ENCODE measurements at places on chromosomes 3 and 15.

- DNase-seq, result no peak
These were observed at the start of gene C3orf52 for GRCh38 chr3:112086076-112086854. Gene C3orf52, plus strand, starts transcription at chr3:112086389. Its CDS starts 19 bp downstream, at chr3:112086408.

DNA sequence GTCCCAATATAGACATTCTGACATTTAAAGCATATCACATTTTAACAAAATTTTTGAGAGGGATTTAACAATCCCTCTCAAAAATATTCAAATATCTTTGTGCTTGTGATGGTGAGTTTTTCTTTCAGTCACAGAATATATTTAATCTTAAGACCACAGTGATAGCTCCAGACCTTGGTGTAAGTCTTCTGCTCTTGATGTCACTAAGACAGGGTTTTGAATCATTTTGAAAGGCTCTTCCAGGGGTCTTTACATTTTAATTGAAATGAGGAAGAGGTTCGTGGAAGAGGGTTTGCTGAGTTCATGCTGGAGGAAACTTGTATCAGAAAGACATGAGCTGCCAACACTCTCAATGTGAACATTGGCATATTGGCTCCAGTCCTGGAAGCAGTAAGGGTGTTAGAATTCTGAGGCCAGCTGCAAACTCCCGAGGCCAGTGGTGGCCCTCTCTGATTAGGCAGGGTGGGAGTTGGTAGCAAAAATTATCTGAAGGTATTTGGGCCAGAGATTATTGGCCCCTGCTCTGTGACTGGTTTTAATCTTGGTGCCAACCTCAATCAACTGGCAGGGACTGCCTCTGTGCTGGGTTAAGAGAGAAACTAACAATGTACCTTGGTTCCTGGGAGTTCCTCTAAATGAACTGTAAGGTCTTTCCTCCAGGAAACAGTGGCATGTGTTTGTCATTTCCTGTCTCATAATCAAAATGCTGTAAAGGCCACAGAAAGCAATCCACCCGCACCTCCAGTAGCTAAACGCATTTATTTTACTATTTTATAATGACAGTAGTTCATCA, 5.3 kb downstream of the POU1F1 start:
- no peak for DNase-seq

DNA sequence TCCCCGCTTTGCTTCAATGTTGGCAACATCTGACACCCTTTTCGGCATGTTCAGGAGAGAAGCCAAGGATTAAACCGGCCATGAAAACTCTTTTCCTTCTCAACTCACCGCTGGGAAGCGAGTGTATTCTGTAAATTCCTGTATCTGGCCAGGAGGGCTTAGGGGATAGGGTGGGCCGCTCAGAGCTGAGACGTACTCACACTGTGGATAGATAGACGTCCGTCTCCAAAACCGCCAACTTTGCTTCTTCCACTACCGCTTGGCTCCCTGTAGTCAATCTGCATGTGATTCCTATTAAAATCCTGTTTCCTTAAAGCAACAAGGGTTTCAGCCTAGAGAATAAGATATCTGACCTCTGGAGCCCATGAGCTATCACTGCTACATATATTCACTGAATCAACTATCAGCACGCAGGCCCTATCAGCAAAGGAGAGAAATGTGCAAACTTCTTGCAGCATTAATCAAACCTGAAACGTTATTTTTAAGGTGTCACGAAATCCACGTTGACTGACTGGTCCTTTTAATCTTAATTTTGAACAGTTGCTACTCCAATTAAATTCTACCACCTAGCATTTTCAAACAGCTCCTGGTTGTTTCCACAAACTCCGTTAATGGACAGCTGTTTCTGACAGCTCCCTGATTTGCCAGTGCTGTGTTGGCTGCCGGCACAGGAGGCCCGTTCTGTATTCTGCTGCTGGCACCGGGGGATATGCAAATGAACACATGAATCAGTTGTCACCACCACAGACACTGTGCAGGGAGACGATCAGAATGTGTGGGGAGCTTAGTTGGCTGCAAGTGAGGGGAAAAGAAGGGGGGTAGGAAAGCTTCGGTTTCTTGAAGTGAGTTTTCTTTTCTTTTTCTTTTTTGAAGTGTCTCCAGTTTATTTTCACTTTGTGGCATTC, 438.9 kb upstream of the ARRDC4 start:
- no peak for DNase-seq

DNA sequence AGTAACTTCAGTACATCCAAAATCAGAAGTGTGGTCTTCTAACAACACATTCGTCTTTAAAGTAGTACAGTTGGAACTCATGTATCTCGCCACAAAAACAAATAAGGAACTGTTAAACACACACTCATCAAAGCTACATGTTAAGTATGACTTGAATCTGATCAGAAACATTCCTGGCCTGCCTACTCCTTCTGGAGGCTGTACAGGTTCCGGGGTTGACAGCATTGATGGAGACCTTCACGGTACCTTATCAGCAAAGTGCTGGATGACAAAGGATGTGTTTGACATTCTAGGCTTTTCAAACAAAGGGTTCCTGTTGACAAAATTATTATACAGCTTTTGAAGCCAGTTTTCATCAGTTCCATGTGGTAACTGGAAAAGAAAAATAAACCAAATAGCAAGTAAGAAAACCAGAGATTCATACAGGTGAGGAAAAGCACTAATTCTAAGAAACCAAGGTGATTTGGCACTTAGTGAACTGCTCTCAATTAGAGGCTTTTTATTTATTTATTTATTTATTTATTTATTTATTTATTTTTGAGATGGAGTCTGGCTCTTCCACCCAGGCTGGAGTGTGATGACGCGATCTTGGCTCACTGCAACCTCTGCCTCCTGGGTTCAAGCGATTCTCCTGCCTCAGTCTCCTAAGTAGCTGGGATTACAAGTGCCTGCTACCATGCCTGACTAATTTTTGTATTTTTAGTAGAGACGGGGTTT, 44.3 kb downstream of the MYO5C start:
- no peak for DNase-seq

DNA sequence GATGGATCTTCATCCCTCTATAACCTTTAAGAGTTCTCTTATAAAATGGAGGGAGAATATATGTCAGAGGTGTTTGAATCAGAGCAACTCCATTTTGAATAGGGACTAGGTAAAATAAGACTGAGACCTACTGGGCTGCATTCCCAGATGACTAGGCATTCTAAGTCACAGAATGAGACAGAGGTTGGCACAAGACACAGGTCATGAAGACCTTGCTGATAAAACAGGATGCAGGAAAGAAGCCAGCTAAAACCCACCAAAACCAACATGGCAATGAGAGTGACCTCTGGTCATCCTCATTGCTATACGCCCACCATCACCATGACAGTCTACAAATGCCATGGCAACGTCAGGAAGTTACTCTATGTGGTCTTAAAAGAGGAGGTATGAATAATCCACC, 211.0 kb downstream of the GBE1 start:
- DNase-seq, result no peak

GRCh38 chr3:130975251-130975650, 51.4 kb downstream of the ASTE1 start:
- DNase-seq, result no peak

DNA sequence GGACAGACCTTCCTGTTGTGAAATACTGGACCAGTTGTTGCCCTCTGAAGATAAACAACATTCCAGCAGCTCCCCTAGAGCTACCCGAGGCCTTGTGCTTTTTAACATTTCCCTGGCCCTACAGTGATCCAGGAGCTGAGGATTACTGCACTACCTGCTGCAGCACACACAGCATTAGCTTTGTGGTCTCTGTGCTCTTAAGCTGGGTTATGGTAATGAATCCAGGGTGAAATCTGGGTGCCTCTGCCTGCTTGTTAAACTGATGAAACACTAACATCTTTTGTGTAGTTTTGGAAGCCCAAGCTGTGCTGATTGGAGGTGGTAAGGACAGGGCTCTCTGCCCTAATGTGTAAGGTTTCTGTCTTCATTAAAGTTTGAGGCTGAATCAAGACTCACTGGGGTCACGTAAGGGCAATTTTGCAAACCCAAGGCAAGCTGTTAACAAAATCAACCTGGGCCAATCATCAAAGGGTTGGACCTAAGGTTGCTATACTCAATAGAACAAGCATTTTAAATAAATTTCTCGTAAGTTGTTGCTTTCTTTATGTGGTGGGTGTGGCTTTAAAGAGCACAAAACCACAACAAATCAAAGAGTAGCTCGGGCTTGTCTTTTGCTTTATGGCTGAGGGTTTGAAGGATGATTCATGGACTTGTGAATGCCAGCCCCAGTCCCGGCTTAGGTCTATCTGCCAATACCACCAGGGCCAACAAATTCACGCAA, 183.9 kb downstream of the TPRG1 start:
- DNase-seq, result no peak

GRCh38 chr3:196994056-196994455, 25.4 kb upstream of the PIGZ start:
- DNase-seq, result no peak

DNA sequence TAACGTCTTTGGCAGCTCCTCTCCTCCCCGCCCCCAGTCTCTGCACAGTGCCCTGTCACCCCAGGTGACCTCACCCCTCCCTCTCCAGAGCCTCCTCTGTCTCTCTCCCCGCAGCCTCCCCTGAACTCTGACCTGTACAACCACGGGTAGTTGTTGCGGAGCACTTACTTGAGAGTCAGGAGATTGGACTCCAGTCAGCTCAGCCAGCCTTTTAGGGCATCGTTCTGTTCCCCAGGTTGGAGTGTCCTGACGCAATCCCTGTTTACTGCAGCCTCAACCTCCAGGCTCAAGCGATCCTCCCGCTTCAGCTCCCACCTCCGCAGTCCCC, 177.7 kb downstream of the UACA start:
- no peak for DNase-seq

All from hypothalamus (tissue), 51 donors.